A549 treated with dexamethasone at 1 μM for 4 hours (cell line): ENCODE measurements at places on chromosomes 6 and 20. TPM values are rescaled to one million over a fixed set of nuclear protein-coding genes. Genes with fewer than 3 reads are reported as not detected.

Gene CFAP61
- total RNA-seq = 0.21 to 0.48 TPM (median 0.40 TPM) in 5 replicates

Gene RWDD2A
- 1.3 to 1.9 TPM (median 1.7 TPM) in 5 replicates for total RNA-seq

Gene PXT1
- total RNA-seq = 0.06 TPM in 1 of 5 replicates, not detected in the others

Gene UCKL1
- 19.2 to 34.0 TPM (median 30.6 TPM) in 5 replicates for total RNA-seq

Gene BEND6
- total RNA-seq = 0.82 to 1.4 TPM (median 1.2 TPM) in 5 replicates

Gene OR2B6
- 0.14 TPM in 1 of 5 replicates, not detected in the others for total RNA-seq

Gene ULBP1
- 0.76 to 1.4 TPM (median 1.0 TPM) in 5 replicates for total RNA-seq

Gene SLC52A3
- 0.34 to 0.60 TPM (median 0.45 TPM) in 5 replicates for total RNA-seq

Gene DXO
- total RNA-seq = 10.3 to 12.9 TPM (median 12.5 TPM) in 5 replicates

Gene MEI4
- not detected in 5 replicates for total RNA-seq

Gene DPPA5
- not detected in 5 replicates for total RNA-seq

Gene CLPSL1
- not detected in 5 replicates for total RNA-seq

Gene FBXO9
- total RNA-seq = 31.5 to 41.0 TPM (median 33.9 TPM) in 5 replicates

Gene PTCRA
- not detected in 5 replicates for total RNA-seq
